ENCODE measurements at places on chromosomes 13 and 19.

DNA sequence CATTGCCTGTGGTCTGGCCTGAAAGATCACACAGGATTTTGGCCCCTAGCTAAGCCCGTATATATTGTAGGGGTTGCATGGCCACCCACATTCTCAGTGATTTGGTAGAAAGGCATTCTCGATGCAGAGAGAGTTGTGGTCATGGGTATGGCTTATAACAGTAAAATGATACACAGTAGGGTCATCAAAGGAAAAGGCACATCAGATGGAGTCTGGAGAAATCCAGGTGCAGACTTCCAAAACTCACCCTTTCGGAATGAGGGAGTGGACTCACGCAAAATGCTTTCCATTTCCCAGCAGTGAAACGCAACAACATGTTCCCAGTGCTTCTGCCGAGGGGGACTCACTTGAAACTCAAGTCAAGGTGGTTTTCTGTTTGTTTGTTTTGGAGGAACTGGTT lies 802.5 kb upstream of the SLITRK1 start:
- no peak for DNase-seq

DNA sequence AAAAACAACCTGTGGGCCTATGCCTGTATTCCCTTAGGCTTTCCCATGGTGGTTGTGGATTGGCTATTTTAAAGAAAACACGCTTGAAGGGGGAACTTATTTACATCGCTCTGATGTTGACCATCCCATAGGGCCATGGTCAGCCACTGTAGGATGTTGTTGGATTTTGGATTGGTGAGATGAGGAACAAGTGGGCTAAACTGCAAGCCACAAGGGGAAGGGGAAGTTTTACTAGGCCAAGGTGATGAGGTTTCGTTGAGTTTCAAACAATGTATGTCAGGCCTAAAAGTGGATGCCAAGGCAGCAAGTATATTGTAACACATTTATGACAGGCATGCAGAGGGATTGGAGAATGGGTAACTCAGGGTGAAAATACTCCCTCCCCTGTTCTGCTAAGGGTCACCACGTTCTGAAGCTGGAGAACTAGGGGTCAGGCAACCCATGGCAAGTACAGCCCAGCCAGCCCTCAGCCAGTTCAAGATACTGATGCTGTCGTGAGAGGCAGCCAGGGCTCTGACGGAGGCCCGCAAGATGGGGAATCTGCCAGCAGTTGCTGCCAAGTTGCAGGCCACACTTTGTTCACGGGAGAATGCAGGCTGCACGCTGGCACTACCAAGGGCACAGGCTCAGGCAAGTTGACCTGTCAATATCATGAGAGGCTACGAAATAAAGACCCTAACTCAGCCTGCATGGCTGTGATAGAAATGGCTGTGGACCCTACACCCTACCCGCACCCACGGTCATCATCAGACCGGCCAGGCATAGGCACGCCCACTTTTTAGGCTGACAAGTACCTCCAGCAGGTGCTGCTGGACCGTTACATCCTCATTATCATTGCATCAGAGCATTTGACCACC lies 11.1 kb downstream of the IRGC start:
- DNase-seq, result peak; percentile 17

- DNase-seq, result peak; percentile 27
Observed at GRCh38 chr13:77979721-77980385, 61.2 kb upstream of the EDNRB start.

- no peak for DNase-seq
Observed at GRCh38 chr19:29526730-29527499, 1.1 kb downstream of the VSTM2B start.

DNA sequence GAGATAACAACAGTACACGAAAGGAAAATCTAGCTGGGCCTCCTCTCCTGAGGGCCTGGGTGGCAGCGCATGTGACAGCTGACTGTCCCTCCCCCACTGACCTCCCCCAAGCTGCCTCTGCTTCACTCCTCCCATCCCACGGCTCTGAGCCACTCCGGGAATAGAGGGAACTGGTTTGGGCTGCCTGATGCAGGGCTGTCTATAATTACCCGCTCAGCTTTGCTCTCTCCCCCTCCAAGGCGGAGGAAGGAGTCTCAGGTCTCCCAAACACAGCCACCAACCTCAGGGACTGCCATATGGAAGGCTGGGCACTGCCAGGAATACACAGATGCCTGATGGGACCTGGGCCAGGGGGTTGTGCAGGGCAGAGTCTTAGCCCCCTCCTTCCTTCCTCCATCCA lies 7.9 kb downstream of the NAPA start:
- DNase-seq, result no peak

DNA sequence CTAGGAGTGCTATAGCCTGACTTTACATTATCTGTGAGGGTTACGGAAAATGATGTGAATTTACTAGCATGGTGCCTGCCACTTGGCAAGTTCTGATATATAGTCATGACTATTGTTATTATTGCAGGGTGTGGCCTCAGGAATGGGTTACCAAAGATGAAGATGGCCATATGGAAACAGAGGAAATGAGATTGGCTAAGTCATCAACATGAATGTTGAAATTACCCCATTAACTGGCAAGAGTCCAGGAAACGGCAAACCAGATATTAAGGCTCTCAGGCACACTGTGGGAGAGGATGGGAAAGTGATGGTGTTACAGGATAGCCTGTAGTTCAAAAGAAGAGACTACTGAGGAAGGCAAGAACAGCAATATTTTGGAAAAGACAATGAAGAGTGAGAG lies 183.3 kb downstream of the KCNRG start:
- DNase-seq, result peak; percentile 93

- DNase-seq, result peak; percentile 76
Observed at GRCh38 chr13:29472332-29472961, 123.0 kb downstream of the SLC7A1 start.

Measured in fibroblast of pulmonary artery (primary cell).